AG04450 (cell line): ENCODE measurements at places on chromosomes 4 and X. TPM values are rescaled to one million over a fixed set of nuclear protein-coding genes. Genes with fewer than 3 reads are reported as not detected.

SPANXC gene
- not detected in 2 replicates for polyA plus RNA-seq

TRIM61 gene
- 2.2 and 2.4 TPM in 2 replicates for polyA plus RNA-seq

STK32B gene
- polyA plus RNA-seq, result 4.0 and 4.3 TPM in 2 replicates

COL4A5 gene
- polyA plus RNA-seq, result 123 and 145 TPM in 2 replicates

BEX1 gene
- 0.26 and 0.66 TPM in 2 replicates for polyA plus RNA-seq

GRCh38 chrX:77894921-77895886 is at the start of gene MAGT1:
Gene MAGT1, minus strand, starts transcription at chrX:77895435. Its CDS starts 25 bp downstream, at chrX:77895410.
- peak; percentile 89 for DNase-seq

DNA sequence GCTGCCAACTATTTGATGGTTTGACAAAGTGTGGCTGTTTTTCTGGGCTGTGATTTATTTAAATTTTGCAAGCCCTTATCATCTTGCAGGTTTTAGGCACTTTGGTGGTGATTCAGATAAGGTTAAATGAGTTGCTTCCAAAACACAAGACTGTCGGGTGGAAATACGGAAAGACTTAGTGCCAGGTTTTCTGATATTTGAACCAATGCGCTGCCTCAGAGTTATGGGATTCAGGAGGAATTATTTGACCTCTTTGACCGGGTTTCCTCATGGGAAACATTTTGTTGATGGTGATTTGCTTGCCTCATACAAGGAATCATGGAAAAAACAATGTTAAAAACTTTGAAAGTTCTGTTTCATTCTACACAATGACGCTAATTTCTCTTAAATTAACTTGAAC is 136.1 kb upstream of the MAP9 start:
- DNase-seq, result no peak

- no peak for DNase-seq
Measured at GRCh38 chr4:57042711-57043169, 64.0 kb downstream of the POLR2B start.

- DNase-seq, result no peak
Measured at GRCh38 chr4:62898115-62898514, 1511.1 kb downstream of the TECRL start.

DNA sequence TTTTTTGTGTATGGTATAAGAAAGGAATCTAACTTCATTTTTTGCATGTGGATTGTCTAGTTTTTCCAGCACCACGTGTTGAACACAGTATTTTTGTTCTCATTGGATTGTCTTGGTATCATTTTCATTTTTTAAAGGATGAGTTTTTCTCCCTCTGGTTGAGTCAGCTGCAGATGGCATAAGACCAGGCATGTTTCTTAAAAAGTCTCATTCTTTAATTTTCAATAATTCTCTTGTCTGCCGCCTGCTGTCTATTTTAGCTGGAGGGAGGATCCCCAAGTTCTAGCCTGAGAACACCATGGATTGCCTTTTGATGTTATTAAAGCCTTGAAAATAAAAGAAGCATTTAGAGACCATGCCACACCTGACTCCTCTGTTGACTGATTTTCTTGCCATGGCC is 263.8 kb downstream of the ARHGAP24 start:
- no peak for DNase-seq

GRCh38 chr4:137853424-137853823 is 321.1 kb upstream of the PCDH18 start:
- no peak for DNase-seq

- no peak for DNase-seq
Measured at GRCh38 chr4:121277194-121278105, 103.4 kb downstream of the QRFPR start.

DNA sequence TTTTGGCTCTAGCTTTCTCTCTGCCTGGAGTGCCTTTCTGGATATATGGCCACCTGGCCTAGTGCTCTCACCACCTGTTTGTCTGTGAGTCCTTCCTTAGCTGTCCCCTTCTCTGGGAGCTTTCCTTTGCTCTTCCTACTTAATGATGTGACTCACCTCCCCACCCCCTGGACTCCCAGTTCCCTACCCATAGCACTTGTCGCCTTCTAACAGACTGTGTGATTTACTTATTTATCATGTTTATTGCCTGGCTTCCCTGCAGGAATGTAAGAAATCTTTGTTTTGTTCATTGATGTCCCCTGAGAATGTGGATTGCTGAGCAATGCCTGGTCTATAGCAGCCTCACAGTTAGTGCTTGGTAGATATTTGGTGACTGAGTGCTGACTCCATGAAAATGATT is 18.9 kb downstream of the ADD1 start:
- no peak for DNase-seq

GRCh38 chrX:151974336-151975227 is at the start of gene GABRE:
Gene GABRE, minus strand, starts transcription at chrX:151974676. Its CDS starts 51 bp downstream, at chrX:151974625.
- DNase-seq, result no peak
